Activated naive CD4-positive, alpha-beta T cell (primary cell): ENCODE measurements at places on chromosomes 2 and 18.

GRCh38 chr2:206881708-206882410 lies 57.5 kb upstream of the CPO start:
- no peak for DNase-seq

DNA sequence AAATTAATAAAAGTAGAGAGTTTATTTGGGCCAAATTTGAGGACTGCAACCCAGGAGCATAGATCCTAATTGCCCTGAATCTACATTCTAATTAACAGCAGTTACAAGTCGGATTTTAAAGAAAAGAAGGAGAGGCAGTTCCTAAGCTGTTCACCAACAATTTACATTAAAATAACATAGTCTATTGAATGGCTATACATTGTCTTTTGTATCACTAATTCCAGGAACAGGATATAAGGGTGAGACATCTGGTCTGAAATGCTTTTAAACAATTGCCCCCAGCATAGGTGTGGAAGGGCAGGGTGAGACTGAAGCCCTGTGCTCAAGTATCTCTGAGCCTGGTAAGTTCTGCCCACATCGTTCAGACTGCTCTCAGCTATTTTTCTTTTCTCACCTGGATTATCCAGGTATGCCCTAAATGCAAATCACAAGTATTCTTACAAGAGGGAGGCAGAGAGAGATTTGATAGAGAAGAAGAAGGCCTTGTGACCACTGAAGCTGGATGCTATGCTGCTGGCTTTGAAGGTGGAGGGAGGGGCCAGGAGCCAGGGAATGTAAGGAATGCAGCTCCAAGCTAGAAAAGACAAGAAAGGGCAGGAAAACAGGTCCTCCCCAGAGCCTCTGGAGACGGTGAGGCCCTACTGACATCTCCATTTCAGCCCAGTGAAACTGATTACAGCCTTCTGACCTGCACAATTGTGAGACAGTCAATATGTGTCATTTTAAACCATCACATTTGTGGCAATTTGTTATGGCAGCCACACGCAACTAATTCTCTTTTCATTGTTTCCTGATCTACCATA lies 189.4 kb upstream of the ARL4C start:
- DNase-seq: no peak

DNA sequence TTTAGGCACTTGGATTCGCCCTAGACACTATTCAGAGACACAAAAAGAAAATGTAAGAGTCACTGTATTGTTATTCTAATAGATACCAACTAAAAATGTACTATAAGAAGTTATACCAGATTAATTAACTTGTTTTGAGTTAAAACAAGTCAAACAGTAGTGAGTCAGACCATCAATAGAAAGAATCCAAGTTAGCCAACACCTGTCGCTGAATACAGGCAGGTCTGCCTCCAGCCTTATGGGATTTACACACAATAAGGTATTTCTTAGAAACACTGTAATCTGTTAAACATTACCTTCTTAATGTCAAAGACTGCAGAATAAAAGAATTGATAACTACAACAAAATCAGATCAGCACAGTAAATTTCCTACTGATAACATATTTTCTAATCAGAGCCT lies 181.4 kb downstream of the DYM start:
- no peak for DNase-seq

DNA sequence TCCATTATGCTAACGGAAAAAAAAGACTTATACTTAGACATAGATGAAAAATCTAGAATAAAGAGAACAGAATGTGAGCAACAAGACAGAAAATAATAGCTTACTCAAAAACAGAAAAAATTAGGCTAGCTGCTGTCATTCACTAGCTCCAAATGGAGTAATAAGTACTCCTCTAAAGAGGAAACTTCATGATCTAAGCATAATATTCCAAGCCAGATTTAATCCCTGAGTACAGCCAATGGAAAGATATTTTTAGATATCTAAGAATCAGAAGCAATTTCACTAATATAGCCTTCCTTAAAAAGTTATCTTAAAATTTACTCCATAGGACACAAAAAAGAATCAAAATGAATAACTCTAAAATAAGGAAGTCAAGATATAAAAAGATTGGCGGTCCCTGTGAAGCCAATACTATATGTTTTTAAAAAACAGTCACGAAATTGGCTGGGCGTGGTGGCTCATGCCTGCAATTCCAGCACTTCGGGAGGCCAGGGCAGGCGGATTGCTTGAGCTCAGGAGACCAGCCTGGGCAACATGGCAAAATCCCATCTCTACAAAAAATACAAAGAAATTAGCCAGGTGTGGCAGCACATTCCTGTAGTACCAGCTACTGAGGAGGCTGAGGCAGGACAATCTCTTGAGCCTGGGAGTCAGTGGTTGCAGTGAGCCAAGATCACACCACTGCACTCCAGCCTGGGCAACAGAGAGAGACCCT lies 123.2 kb upstream of the BCL2L11 start:
- DNase-seq: no peak

DNA sequence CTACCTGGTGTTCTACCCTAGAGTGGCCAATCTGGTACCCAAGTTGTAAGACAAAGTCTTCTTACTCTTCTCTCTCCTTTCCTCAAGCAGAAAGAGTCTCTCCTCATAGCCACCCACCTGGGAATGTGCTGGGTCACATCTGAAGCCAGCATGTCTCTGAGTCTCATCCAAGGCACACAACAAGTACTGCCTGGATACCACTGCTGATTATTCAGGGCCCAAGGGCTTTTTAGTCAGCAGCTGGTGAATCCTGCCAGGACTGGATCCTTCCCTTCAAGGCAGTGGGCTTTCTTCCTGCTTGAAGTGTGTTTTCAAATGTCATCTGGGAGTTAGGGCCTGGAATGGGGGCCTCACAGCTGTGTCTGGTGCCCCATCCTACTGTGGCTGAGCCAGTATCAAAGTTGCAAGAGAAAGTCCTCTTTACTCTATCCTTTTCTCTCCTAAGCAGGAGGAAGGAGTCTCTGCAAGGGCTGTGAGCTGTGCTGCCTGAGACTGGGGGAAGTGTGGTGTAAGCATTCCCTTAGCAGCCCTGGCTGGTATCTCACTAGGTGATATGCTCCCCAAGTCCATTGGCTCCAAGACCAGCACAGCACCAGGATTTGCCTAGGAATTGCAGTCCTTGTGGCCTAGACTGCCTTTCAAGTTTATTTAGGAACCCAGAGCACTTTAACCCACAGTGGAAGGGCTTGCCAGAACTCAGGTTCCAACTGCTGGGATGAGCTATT lies 27.2 kb downstream of the OXER1 start:
- DNase-seq: no peak

- DNase-seq: no peak
Observed at GRCh38 chr18:27763341-27763740, 413.6 kb downstream of the CDH2 start.

GRCh38 chr18:8895341-8895740 lies 190.0 kb downstream of the MTCL1 start:
- no peak for DNase-seq

DNA sequence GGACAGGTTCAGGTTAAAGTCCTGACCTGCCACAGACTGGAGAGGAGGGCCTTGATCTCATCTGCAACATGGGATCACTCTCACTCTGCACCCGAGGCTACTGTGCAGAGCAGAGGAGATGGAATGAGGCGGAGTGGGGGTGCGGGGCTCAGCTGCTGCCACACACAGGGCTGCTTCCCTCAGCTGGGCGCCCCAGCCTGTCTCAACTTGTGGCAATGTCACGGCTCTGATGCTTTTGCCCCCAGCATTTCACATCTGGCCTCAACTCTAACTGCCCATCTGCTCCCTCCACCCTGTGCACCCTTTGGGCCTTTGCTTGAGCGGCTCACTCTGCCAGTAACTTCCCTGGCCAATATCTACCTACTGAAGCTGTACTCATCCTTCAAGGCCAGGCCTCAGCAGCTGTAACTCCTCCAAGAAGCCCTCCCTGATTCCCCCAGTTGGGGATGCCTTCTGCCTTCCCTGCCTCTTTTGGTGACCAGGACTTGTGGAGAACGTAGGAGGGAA lies 70.3 kb downstream of the POLR1A start:
- DNase-seq: no peak

- no peak for DNase-seq
Observed at GRCh38 chr2:157995117-157995516, 106.6 kb upstream of the UPP2 start.

DNA sequence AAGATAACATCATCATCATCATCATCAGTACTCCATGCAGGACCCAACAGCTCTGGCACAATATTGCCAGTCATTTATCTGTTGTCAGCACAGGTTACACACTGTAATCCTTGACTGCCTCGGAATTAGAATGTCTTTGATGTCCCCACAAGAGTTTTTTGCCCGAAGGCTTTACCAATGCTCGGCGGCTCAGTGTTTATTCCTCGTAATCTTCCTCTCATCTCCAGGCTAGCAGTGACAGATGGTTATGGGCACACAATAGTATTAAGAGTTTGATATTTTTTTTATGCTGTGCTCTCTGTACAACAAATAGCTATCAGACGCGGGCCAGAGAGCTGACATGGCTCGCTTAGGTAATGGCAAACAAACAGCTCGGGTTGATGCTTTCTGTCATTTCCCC lies 515.2 kb downstream of the ZEB2 start:
- DNase-seq: no peak

DNA sequence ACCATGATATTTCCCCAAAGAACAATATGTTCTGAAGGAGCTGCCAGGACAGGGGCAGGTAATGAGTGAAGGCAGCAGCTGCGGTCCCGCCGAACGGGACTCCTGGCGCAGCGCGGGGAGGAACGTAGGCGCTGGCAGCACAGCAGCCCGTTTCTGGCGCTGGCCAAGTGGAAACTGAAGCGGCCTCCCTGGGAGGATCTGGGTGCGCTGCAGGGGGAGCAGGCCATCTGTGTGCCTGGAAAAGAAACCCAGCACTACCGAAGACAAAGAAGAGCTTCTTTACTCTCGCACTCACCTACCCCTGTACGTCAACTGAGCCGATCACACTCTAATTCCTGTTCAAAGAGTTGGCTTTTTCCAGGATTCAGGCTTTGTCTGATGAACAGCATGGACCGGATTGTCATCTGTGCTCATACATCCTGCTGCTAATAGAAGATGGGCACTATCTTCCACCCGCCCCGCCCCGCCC lies 11.8 kb downstream of the G6PC2 start:
- DNase-seq: no peak

DNA sequence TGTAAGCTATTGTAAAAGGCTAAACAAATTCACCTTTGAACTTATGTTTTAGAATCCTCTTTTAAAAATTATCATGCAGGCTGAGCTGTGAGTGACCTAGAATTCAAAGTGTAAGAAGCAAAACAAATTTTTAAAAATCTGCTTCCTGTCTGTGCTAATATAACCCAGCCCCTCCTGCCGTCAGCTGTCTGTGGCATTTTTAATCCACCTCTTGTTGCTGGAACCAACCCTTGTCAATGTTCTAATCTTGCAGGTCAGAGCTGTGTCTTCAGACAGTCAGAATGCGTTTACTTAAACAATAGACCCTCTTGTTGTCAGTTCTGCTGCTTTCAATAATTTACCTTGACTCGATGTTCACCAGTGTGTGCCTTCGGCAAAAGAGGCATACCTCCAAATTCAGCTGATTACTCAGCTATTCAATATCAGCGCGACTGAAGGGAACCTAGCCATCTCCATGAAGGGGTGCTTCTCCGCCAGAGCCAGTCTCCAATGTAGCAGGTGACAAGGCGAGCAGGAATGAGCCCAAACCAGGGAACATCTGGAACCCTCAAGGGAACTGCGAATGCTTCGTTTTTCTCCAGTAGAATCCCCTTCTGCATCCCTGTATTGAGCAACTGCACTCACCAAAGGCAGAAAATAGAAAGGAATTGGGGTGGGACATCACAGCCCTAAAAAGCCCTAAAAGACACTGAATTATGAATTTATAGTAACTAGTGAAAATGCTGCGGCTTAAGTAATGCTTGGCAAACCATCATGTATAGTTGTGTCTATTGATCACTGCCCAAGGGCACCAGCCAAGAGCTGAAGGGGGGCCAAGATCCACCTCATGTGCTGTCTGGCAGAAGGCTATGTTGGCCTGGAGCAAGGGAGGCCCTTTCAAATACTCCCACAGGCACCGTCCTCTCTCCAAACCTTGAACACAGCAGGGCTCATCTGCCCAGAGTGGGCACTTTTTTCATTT lies 62.5 kb downstream of the LYPD6B start:
- DNase-seq: no peak

DNA sequence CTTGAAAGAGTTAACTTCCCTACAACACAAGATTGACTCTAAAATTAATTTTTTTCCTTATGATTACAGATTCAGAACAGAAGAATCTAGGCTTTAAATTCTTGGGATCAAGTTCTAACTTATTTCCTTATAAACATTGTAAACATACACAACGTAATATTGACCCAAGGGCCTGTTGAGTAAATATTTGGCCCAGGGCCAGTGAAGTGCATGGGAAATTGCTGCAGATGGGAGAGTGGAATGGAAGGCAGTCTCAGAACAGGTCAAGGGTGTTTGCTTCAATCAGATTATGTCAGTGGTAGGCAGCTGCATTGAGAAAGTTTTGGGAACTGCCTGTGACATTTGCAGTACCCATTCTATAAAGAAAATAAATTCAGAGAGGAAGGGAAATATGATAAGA lies 137.6 kb downstream of the MYO1B start:
- DNase-seq: no peak

- DNase-seq: no peak
Observed at GRCh38 chr2:101374821-101375561, 12.3 kb downstream of the CREG2 start.

DNA sequence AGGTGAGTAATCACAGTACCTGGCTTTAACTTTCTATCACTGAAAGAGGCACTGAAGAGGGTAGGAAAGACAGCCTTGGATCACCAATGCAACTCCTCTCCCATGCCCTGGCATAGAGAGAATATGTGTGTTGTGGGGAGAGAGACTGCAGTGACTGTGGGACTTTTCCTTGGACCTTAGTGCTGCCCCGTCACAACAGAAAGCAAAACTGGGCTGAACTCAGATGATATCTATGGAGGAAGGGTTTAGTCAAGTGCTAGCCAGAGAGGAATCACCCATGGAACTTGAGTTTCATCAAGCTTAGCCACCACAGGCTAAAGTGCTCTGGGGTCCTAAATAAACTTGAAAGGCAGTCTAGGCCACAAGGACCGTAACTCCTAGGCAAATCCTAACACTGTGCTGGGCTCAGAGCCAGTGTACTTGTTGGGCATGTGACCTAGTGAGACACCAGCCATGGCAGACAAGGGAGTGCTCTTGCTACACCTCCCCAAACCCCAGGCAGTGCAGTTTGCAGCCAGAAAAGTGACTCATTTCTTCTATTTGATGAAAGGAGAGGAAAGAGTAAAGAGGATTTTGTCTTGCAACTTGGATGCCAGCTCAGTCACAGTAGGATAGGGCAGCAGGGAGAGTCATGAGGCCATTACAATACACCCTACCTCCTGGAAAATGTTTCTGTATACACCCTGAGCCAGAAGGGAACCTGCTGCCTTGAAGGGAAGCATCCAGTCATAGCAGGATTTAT lies 105.8 kb upstream of the SPOPL start:
- no peak for DNase-seq

GRCh38 chr2:216683846-216684245 lies 11.5 kb downstream of the IGFBP5 start:
- no peak for DNase-seq

DNA sequence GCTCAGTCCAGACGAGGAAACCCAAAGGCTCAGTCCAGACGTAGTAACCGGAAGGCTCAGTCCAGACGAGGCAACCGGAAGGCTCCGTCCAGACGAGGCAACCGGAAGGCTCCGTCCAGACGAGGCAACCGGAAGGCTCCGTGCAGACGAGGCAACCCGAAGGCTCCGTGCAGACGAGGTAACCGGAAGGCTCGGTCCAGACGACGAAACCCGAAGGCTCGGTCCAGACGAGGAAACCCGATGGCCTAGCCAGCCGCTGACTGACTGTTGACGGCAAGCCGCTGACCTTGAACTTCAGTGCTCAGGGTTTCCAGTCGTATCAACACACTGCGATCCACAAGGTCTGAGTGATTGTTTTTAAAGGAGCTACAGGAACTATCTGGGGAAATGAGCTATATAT lies 150.7 kb upstream of the TPO start:
- no peak for DNase-seq
